CD4-positive, alpha-beta T cell treated with Interleukin-2 at 100 ng/mL for 4 hours (primary cell): ENCODE measurements at places on chromosomes 1 and 21.

DNA sequence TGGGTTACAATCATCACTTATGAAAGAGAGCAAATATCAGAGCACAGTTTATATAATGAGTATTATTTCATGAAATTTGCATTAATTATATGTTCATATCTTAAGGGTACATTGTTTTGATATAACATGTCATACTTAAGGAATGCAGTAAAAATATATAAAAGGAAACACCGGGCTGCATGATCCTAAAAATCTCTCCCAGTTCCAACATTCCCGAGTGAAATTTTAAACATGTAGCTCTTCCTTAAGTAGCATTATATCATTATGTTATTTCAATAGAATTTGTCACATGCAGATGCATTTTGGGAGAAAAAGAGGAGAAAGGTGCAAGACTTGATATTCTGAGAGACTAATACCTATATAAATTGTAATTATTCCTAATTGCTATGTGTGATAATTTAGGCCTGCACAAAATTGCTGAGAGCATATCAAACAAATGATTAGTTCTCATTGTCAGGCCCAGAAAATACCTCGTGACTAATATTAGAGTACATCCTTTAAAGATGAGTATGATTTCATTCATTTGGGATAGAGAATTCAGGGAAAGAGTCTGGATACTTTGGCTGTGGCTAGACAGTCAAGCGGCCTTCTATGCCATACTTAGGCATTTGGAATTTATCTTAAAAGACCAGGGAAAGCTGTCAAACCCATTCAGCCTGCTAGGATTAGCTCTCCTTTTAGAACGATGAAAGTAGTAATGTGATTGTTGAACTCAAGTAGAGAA lies 86.8 kb downstream of the ADGRL2 start:
- no peak for DNase-seq

DNA sequence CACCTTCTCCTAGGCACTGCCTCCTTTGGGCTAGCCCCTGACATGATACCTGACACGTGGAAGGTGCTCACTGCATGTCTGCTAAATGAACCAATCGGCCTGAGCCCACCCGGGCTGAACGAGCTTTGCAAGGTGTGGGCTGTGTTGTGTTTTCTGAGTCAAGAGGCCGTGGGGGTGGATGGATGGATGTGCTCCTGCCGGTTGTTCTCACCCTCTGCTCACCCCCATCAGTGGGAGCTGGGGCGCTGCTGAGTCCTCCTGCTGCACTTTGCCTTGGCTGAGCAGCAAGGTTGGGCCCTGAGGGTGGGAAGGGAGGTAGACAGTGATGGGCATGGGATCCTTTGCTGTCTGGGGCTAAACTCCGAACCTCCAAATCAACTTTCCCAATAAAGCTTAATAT lies 6.7 kb upstream of the CACNA1E start:
- no peak for DNase-seq

- no peak for DNase-seq
These were observed 1.8 kb downstream of the BCAN start for GRCh38 chr1:156643778-156644092.

- DNase-seq = no peak
These were observed 47.7 kb downstream of the NTPCR start for GRCh38 chr1:232998138-232998537.

GRCh38 chr1:51504806-51505525 lies 14.1 kb downstream of the EPS15 start:
- DNase-seq = no peak

DNA sequence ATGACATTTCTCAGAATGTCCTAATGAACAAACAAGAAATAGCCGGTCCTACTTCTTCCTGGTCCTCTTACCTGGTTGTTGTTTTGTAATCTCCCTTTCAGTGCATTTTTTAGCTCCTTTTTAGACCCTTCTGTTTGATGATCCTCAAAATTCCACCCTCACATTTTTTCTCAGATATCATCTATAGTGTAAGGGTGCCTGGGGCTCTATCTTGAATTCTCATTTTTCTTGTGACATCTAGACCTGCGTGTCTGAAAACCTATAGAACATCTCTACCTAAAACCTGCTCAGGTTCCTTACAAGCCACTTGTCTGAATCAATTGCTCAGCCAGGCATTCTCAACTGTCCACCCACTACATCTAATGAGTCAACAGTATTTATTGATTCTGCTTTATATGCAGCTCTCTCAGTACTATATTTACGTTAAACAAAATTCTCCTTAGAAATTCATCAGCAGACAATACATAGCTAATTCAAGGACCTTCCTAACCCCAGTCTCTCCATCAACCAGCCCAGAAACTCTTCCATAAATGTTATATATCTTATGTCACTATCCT lies 36.5 kb upstream of the USH2A start:
- no peak for DNase-seq

- DNase-seq = no peak
These were observed 115.0 kb upstream of the GRIK3 start for GRCh38 chr1:37149296-37149695.

DNA sequence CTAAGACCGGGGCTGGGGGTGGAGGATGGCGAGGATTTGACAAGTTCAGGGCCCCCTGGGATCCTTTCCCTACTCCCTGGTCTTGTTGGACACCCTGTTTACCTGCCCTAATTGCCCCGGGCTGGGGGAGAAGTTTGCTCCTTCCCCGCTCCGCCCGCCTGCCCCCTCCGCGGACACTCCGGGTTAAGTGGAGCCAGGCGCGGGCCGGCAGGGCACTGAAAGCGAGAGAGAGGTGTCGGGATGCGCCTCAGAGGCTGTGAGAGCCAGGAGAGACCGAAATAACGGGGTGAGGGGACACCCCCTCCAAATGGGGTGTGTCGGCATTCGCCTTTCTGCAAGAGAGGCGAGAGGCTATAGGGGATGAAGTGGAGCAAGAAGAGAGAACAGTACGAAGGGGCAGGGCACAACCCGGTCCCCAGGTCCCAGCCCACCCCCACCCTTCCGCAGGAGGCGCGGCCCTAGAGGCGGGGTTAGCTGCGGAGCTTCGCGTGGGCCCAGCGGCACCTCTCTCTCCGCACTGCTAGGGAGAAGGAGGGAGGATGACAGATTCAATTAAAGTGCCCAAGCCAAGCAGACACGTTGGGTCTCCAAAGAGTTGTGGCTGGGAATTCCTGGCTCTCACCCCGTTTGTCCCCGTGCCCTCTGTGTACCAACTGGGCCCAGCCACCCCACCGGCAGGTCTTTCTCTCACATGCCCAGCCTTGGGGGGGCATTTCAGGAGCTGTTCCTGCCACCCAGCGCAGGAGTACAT lies 3.8 kb downstream of the EFNA3 start:
- DNase-seq = no peak

- no peak for DNase-seq
These were observed 118.1 kb downstream of the SPSB1 start for GRCh38 chr1:9410737-9411297.

DNA sequence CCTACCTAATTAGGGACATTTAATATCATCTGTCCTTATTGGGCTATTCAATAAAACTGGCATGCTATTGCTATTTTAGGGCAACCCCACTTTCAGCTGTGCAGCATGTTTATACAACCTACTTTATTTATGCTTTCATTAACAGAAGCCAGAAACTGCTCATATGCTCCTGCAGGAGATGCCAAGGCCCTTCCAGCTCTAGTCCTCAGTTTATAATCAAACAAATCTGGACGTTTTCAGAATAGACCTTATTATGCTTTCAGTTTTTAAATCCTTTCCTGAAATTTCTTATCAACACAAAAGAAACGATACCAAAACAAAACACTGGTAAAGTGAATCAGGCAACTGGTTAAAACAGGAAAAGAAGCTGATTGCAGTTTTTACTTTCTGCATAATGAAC lies 53.2 kb downstream of the PTGS2 start:
- DNase-seq = no peak

DNA sequence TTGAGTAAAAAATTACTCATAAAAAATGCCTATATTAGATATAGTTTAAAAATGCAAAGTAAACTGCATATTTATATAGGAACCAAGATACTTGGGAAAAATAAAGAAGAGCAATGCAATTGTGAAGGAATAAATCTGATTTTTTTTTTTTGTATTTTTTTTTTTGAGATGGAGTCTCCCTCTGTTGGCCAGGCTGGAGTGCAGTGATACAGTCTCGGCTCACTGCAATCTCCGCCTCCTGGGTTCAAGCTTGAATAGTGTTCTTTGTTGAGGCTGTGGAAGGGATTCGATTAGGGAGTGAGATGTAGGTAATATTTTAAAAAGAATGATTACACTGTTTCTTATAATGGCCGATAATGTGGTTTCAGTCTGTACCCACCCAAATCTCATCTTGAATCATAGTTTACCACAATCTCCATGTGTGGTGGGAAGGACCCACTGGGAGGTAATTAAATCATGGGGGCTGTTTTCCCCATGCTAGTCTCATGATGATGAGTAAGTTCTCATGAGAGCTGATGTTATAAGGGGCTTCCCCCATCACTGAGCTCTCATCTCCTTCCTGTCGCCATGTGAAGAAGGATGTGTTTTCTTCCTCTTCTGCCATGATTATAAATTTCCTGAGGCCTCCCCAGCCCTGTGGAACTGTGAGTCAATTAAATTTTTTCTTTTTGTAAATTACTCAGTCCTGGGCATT lies 1765.9 kb downstream of the PLA2G4A start:
- DNase-seq = no peak

GRCh38 chr1:20597650-20598049 lies 8.8 kb downstream of the CDA start:
- DNase-seq = no peak

- DNase-seq = no peak
These were observed 19.6 kb upstream of the DMRTB1 start for GRCh38 chr1:53439337-53440207.

- no peak for DNase-seq
These were observed 18.6 kb downstream of the RTCA start for GRCh38 chr1:100284591-100284990.

DNA sequence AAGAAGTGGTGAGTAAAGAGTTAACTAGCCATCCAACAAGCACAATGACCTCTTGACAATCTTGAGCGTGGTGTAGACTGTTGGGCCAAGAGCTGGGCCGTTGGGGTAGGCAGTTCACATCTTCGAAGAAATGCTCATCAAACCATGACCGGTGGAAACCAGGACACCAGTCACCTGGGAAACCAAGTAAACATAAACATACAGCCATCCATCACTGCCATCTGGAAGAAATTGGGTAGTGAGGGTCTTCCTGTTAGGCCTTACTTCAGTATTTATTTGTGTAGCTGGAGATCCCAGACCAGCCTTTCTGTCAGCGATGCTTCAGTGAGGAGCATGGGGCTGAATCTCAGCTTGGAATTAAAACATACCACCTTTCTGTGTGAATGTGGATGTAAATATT lies 108.1 kb upstream of the HAO2 start:
- DNase-seq = no peak

DNA sequence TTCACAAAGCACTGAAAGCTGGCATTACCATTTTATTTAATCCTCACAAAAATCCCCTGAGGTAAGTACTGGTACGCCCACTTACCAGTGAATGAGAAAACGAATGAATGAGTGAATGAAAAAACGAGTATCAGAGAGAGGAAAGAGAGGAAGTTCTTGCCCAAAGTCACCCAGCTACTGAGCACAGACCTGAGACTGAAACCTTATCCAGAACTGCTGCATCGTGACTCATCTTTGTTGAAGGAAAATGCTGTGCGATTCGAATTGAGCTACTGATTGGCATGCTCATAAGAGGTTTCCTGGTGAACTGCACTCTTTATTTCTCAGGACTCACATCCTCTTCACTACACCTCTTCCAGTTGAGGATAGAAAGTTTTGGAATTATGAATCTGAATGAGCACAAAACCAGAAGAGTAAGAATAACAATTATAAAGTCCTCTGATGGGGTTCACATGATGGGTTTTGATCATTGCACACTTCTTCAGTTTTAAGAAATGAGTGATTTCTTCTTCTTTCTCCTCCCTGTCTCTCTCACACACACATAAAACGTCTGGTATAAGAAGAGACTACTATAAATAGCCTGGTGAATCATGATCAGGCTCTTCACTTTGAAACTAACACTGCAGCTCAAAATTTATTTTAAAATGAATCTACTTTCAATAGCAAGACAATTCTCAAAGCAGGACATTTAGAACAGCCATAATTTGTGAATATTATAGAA lies 32.1 kb downstream of the IL12RB2 start:
- no peak for DNase-seq

DNA sequence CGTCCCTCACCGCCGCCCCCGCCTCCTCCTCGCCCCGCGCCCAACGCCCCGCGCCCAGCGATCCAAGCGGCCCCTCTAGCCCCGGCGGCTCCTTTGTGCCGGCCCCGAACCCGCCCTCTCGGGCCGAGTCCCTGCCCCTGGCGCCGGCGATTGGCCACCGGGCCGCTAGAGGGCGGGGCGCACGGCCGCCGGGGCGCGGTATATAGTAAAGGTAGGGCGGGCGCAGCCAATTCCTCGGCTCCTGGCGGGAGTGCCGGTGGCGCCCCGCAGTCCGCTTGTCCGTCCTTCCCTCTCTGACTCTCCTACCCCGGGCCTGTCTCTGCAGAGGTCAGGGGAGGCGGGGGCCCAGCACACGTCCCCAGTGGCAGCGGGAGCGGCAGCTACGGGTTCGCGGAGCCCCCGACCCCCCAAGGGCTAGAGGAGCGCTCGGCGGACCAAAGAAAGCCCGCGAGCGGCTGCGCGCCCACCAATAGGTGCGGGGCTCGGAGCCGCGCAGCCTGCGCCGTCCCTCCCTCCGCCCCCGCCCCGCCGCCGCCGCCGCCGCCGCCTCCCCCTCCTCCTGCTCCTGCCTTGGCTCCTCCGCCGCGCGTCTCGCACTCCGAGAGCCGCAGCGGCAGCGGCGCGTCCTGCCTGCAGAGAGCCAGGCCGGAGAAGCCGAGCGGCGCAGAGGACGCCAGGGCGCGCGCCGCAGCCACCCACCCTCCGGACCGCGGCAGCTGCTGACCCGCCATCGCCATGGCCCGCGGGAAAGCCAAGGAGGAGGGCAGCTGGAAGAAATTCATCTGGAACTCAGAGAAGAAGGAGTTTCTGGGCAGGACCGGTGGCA lies at the start of gene ATP1B1:
ATP1B1 (plus strand) TSS at position 596 of the 826 bp plus-strand sequence; CDS start at position 736, 140 bp downstream.
- peak; percentile 79 for DNase-seq

GRCh38 chr1:155983191-155984024 lies 5.1 kb upstream of the ARHGEF2 start:
- DNase-seq = no peak

GRCh38 chr1:113153116-113153803 lies 80.3 kb downstream of the LRIG2 start:
- no peak for DNase-seq

- peak; percentile 68 for DNase-seq
These were observed at the start of gene C1orf53 for GRCh38 chr1:197902454-197903195. Gene C1orf53, plus strand, starts transcription at chr1:197902630. Its CDS starts 20 bp downstream, at chr1:197902650.

- DNase-seq = no peak
These were observed 70.2 kb downstream of the IARS2 start for GRCh38 chr1:220164116-220164515.
